GOT3 (cell line): ENCODE measurements at places on chromosomes 7 and 10.

DNA sequence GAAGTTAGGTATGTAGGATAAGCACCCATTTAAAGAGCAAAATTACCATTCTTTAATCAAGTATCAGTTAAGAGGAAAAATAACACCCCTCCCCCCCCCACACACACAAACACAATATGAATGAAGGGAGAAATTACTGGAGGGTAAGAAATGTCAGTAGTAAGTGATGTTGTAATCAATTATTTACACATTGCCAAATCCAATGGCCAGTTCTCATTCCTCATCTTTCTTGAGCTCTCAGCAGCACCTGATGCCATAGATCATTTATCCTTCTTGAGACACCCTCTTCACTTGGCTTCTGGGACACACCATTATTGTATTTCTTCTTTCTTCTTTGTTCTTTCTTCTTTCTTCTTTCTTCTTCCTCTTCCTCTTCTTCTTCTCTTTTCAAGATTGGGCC, 33.7 kb upstream of the FAM3C start:
- no peak for DNase-seq

DNA sequence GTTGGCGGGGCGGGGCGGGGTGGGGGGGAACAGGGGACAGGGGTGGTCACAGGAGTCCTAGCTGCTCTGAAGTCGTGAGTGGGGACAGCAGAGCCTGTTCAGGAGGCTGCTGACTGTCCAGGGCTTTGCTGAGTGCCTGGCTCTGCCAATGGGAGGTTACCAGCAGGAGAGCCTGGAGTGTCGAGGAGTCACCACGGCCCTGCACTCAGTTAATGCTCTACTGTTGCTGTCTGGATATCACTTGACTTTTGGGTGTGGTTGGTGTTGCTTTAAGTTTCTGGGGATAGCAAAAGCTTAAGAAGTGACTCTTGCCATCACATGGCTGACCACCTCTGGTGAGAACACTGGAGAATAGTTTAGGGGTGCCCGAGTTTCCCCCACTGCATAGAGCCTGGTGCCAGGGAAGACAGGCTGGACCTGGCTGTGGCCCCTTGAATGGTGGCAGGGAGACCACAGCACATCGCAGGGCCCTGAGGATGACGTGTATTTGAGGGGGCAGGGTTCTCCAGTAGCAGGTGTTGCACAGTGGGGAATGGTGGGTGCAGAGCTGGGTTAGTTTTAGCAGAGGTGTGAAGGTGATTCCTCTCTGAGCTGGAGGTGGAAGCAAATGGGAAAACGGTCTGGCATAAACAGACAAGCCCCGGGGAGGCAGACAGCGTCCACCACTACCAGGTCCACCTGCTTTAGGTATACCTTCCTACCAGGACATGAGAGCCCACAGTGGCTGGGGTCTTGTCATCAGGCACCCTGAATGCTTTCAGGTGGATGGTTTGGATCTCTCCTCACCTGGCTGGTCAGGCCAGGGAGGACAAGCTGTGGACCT, 54.2 kb upstream of the CAMK2B start:
- no peak for DNase-seq

DNA sequence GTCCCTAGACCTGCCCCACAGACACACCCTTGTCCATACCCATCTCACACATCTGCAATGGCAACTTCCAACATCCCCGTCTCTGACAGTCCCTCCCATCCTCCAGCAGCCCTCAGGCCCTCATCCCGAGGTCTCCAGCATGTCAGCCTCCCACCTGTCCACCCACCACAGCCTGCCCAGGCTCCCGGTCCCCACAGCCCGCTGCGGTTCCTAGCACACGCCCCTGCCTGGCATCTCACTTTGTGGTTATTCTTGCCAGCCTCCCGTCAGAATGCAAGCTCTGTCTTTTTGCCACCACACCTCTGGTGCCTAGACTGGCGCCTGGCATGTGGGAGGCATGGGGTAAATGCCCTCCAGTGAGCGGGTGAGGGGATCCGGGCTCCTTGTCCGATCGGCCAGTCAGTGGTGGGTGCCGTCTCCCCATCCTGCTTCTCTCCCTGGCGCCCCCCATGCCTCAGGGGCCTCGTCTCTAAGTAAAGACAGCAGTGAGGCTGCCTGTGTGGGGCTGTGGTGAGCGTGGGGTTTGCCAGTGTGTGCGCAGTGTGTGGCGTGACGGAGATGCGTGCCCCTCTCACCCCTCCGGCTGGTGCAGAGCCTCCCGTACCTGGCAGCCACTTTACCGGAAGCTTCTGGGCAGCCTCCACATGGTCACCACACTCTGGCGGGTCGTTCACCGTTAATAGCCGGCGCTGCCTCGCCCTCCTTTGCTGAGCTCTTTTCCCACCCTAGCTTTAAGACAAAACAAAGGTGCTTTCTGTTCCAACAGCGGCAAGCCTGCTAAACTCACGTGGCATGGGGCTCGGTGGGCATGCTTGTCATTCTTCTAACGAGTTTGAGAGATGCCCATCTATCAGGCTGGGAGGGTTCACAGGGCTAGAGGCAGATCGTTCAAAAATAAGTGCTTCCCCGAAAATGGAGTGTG, 28.5 kb upstream of the TTYH3 start:
- DNase-seq, result no peak

DNA sequence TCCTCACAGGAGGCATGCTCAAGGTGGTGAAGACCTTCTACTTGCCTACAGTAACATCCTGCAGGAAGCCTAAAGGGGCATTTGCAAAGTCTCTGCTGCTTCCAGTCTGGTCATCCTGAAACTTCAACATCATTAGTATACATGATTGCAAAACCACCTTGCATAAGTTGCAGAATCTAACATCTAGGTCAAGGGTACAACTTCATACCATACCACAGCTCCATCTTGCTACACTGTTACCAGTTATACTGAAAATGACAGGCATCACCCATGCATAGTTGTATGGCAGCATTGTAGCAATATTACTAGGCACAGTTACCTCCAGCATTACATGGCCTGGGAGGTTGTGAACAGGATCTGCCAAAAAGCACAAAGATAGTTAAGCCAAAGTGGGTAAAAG, 13.7 kb upstream of the MACROH2A2 start:
- no peak for DNase-seq

DNA sequence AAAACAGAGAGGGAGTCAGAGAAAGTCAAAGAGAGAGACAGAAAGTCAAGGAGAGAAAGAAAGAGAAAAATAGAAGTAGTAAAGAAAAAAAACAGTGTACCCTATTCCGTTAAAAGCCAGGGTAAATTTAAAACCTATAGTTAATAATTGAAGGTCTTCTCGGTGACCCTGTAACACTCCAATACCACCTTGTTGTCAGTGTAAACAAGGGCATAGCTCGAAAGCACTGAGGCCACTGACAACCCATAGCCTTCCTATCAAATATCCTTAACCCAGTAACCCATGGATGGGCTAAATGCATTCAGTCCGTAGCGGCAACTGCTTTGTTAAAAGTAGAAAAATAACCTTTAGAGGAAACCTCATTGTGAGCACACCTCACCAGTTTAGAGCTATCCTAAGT, 100.4 kb downstream of the ZNF467 start:
- no peak for DNase-seq

DNA sequence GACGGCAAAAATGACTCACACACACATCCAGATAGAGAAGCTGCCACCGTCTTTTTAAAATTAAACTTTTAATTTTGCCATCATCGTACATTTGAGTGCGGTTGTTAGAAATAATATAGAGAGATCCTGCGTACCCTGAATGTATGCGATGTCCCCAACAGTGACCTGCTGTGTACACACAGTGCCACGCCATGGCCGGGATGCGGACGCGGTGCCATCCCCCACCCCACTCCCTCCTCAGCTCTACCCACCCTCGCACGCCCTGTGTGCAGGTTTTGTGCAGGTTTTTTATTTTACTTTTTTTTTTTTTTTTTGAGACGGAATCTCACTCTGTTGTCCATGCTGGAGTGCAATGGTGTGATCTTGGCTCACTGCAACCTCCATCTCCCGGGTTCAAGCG, 58.7 kb upstream of the PDGFA start:
- no peak for DNase-seq

GRCh38 chr10:110226926-110227641, 19.7 kb downstream of the MXI1 start:
- no peak for DNase-seq
